ENCODE measurements at places on chromosomes 4 and X.
A peak's percentile ranks its signal among the peaks of the same experiment; 100 is the strongest.

GRCh38 chr4:78638337-78639172, 87.0 kb downstream of the ANXA3 start:
- no peak for DNase-seq

GRCh38 chr4:8055206-8055605, 103.4 kb downstream of the ABLIM2 start:
- DNase-seq = no peak

DNA sequence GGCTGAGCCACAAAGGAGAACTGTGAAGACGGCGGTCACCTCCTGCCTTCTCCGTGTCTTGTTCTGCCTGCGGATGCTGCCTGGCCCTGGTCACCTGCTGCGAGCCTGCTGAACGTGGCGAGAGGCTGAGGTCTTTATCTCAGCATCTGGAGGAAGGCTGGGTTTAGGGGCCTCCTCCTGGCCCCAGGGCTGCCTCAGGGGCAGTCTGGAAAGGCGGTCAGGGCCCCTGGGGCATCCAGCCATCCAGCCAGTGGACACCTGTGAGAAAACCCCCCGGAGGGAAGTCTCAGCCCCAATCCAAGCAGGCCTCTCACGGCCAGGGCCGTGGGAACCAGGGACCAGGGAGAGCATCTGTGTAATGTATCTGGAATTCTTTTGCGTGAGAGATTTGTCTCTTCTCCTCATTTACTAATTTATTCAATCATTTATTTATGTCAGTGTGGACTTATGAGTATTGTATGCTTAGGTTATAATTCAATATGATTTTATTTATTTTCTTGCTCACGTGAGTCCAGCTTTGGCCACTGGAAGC, 11.3 kb downstream of the PDE6B start:
- DNase-seq = no peak

DNA sequence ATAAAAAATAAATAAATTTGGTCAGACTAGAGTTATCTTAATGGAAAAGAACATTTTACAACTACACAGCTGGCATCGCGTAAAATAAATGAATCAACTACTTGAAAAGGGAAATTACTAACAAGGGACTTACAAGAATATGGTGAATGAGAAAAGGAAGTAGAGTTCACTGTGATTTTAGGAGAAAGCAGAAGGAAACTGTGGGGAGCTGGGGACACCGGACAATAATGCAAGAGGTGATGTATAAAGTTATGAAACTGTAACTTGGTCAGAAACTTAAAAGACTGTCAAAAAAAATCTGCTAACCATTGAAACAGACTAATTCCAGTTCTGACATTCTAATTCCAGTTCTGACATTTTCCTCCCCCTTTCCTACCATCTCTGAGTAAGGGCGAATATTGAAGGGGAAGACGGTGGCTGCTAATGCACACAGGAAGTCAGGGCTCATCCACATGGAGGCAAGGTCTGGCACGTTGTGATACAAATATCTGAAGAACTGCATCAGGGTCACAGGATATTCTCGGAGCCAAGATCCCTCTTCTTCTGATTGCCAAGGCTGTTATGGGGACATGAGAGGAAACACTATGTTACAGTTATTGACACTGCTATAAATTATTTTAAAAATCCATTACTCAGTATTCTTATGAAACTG, 170.5 kb downstream of the CDS1 start:
- no peak for DNase-seq

GRCh38 chrX:11309220-11309619, 16.0 kb downstream of the AMELX start:
- DNase-seq = no peak

DNA sequence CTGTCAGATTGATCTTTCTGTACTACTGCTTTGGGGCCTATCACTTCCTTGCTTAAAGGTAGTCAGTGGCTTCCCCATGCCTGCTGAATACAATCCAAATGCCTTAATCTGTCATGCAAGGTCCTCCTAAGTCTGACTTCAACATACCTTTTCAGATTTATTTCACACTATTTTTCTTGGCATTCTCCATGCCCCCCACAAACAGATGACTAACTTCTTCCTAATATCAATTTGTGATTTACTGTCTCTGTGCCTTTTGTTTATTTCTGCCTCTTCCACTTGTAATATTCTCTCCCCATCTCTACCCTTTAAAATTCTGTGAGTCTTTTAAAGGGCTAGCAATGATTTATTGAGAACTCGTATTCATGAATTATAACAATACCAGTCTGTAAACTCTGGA, 41.8 kb downstream of the OCRL start:
- no peak for DNase-seq

DNA sequence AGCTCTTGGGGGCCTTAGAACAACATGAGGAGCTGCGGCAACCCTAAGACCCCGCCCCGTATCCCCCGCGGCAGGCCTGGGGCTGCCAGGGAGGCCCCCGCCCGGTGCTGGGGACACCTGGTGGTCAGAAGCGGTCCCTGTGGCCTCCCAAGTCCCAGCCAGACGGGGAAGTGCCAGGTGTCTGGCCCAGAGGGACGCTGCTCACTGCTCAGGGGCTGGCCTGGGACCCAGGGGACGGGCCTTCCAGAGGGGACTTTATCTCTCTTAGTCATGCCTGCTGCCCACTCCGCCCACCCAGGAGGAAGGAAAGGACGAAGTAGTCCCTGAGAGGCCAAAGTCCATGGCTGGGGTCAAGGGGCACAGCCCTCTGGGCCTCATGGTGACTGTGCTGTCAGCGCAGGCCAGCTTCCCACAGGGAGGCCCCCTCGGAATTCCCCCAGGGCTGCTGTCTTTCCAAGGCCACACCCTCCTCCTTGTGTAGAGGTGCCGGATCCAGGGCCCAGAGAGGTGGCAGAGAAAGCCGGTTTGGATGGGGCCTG, 31.0 kb upstream of the HTRA3 start:
- no peak for DNase-seq

DNA sequence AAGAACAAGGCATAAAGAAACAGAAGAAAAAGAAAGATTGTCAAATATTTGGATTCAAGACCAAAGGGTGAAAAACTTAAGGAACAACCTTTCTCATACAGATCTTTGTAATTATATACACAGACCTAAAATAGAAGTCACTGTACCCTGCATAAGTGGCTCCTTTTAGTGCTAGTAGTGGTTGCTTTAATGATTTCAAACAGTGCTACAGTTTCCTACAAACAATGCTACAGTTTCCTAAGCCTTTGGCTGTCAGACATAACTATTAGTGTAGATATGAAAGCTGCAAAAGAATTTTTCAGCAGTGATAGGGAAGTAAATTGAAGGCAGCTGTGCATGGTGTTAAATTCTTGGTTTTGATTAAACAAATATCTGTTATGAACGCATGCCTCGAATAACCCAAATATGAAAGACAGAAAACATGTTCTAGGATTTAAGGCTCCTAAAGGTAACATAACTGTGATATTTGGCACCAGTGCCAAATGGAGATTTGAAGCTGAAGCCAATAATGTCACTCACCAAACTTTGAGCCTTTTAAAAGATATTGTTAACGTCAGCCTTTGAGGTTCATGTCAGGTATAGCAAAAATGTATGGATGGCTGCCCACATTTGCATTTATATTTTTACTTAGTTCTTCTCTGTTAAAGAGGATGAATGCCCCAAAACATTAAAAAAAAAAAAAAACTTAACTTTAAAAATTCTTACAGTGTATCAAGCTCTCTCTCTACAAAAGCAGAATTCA, 36.6 kb downstream of the SMARCAD1 start:
- no peak for DNase-seq

DNA sequence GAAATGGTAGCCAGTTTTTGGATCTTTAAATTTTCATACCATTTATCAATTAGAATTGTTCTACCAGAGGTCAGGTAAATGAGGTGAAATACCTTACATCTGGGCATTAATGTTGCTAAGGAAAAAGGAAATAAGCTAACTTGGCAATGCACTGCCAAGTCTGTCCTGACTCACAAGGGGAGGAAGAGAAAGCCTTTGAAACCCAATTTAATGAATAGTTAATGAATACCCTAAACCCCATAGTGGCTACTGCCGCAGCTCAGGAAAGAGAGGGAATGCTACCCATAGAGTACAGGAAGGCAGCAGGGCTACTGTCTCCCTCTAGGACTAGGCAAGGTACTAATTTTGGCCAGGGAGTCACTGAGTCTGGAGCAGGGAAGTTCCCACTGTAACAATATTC, 16.8 kb upstream of the DHX15 start:
- DNase-seq = no peak

DNA sequence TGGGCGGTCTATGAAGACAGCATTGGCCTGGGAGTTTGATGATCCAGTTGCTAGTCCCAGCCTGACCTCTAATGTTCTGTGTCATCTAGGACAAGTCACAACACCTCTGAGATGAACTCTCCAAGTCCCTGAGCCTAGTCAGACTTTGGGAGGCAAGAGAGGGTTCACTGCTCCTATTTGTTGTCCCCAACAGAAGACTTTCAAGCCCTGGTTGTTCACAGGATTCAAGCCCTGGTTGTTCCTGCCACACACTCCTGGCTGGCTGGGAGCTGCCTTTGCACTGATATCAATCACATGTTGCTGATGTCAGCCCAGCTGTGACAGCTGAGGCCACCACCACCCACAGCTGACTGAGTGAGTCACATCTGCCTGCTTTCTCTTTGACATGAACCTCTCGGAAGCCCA, 253.2 kb upstream of the RASGEF1B start:
- peak; percentile 5 for DNase-seq

DNA sequence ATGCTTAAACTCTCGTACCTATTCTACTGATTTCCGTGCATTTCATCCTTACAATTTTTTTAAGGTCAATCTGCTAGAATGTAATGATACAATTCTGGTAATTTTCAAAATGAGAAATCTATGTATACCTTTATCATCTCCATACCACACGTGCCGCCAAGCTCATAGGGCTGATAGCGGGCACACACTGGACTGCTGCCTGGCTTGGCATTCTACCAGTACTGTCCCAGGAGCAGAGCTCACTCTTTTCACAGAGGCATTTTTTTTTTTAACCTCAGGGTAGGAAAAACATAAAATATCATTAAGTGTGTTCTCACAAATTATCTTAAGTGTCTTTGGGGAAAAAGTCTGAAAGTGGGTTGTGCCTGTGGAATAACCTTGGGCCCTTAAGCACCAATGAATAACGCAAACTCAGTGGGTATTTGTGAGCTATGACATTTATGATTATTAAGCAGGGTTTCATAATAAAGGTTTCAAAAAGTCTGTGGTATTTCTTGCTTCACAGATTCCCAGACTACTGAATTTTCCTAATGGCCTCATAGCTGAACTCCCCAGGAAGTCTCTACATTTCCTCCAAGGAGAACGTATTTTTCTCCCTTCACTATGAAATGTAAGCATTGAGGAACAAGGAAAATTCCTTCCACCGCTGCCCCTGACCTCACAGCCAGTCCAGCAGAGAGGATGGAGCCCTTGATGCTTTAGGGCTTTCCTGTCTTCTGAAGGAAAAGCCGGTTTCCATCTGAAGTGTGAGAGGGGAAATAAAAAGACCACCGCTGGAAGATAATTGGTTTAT, 125.2 kb downstream of the ELOVL6 start:
- no peak for DNase-seq

DNA sequence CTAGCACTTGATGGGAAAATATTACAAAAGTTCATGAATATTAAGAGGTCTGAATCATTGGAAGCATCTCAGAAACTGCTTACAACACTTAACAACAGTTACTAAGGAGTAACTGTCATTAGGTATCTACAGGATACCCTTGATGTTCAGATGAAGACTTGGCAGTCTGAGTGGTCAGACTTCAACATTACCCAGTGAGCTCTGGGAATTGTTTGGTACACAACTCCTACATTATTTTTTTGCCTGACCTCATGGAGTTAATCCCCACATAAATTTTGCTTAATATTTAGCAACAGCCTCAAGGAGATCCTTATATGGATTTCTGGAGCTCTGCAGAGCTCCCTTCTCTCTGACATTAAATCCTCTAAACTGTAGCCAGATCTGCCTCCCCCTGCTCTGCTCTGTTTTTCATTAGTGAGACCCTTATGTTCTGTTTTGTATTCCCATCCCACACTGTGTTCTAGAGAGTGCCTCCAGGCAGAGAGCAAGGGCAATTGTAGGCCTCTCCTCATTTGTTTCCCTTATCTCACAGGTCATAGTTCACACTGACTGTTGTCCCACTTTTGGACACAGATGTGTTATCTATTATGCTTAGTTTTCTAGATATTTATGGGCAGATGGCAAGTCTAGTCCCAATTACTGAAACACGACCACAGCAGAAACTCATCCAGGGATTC, 368.8 kb downstream of the GASK1B start:
- no peak for DNase-seq

GRCh38 chrX:120840827-120841226, 34.8 kb downstream of the CT47B1 start:
- no peak for DNase-seq

- peak; percentile 60 for DNase-seq
These were observed 4.8 kb downstream of the FLNA start for GRCh38 chrX:154369449-154370299.

DNA sequence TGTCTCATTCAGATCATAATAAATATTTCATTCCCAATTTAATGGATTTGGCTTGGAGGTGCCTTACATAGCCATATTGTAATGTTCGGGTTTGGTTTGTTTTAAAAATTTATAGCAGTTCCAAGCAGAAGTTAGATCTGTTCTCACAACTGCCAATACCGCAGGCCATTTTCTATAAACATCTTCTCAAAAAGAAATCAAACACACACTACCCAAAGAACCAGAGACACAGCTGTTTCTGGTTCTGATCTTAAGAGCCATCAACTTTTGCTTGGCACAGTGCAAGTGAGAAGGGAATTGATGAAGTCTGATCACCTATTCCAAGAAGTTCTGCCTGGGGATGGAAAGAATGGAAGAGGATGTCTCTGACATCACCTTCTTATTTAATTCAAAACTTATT, 22.9 kb downstream of the MID1IP1 start:
- DNase-seq = no peak

DNA sequence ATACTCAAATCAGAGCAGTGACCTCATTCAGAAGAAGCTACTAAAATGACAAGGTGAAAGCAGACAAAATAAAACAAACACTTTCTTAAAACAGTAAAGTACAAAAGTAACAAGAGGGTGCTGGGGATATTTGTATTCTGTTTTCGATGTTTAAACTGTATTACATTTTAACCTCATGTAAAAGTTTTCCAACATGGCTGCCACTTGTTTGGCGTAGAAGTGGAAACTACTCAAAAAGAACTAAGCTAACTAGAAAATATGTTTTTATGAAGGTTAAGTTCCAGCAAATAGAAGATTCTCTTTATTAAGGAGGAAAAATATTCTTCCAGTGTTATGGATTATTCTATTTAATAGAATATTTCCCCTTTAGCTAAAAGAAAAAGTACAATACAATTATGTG, 155.0 kb downstream of the FBXW7 start:
- no peak for DNase-seq

DNA sequence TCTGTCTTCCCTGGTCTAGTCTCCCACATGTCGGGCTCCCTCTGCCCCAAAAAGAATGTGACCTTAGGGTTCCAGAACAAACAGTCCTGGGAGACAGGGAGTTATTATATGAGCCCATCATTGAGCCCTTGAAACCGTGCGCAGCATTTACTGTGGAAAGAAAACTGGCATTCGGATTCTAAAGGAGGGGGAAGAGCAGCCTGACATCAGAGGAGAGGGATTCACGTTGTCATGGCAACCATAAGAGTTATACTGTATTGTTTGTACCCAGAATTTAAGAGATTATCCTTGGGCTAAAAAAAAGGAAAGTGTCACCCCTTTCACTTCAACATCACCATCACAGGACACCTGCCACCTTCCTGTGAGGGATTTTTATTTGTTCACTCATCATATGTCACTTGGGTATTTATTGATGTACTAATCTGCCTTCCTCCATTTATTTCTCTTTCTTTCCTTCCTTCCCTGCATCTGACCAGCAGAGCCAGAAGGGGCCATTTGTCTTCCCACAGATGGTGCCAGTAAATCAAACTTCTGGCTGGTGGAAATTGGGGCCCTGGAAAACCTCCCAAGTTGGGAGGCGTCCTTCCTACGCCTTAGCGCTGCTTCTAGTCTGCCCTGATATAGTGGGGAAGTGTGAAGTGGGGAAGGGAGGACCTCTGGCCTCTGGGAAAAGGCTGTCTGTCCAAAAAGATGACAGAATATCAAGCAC, 64.9 kb upstream of the FRMPD3 start:
- DNase-seq = no peak

All from activated T-cell treated with anti-CD3 and anti-CD28 coated beads for 1 hour (primary cell).